ENCODE measurements at places on chromosomes 3 and 15.

DNA sequence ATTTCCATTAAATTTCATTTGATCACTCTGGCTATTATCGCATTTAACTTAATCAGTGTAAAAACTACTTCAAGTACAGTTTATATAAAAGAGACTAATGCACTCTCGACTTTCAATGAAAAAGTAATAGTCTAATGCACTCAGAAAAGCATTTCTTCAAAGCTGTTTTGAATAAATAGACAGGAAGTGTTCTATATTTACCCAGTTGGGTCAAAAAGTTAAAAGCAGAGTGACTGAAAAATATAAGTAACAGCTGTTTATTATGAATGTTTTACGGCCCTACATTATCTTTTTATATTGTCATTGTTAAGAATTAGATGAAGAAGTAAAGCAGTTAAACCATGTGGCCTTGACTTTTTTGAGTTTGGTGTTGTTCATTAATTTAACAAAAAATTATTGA lies 391.8 kb downstream of the ZPLD1 start:
- DNase-seq = no peak

- DNase-seq = no peak
Measured at GRCh38 chr3:194379651-194380050, 10.1 kb upstream of the LRRC15 start.

DNA sequence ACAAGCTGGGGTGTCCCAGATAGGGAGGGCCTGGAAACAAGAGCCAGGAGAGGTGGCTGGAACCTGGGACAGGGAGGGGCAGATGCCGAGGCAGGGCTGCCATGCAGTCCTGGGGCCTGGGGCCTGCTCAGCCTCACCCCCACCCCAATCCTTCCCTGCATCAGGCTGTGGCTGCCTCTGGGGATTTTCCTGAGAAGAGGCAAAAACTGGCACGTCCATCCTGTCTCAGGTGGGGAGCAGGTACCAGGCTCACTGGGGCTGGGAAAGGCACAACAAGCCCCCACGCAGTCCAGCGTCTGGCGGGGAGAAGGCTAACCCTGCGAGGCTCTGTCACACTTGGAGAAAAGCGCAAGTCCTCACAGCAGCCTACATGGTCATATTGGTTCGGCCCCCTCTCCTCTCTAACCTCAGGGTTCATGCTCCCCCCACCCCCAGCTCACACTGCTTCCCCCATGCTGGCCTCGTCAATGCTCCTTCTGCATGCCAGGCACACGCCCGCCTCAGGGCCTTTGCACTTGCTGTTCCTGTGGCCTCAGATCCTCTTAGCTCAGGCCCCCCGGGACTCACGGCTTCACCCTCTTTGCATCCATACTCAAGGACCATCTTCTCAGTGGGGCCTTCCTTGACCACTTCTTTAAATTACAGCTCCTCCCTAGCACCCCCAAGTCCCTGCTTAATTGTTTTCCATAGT lies 53.1 kb downstream of the LINGO1 start:
- DNase-seq = no peak

- DNase-seq = peak; percentile 9
Measured at GRCh38 chr3:23619705-23620637, 185.8 kb upstream of the UBE2E1 start.

DNA sequence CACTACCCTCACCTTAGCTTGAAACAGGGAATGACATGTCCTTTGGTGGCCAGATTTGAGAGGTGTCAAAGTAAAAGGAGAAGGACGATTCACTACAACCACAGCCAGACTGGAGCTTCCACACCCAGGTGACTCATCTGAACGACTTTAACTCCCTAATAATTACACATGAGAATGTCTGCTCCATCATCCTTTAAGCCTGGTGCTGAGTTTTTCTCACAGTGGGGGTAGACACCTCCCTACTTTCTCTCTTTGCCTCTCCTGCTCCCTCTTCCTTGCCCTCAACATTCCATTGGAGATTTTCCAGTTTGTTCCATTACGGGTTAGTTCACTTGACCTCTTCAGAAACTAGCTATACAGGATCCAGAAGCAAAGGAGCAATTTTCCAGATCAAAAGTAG lies 154.3 kb upstream of the BHLHE40 start:
- peak; percentile 85 for DNase-seq
